ENCODE measurements at places on chromosomes 2 and 18.

DNA sequence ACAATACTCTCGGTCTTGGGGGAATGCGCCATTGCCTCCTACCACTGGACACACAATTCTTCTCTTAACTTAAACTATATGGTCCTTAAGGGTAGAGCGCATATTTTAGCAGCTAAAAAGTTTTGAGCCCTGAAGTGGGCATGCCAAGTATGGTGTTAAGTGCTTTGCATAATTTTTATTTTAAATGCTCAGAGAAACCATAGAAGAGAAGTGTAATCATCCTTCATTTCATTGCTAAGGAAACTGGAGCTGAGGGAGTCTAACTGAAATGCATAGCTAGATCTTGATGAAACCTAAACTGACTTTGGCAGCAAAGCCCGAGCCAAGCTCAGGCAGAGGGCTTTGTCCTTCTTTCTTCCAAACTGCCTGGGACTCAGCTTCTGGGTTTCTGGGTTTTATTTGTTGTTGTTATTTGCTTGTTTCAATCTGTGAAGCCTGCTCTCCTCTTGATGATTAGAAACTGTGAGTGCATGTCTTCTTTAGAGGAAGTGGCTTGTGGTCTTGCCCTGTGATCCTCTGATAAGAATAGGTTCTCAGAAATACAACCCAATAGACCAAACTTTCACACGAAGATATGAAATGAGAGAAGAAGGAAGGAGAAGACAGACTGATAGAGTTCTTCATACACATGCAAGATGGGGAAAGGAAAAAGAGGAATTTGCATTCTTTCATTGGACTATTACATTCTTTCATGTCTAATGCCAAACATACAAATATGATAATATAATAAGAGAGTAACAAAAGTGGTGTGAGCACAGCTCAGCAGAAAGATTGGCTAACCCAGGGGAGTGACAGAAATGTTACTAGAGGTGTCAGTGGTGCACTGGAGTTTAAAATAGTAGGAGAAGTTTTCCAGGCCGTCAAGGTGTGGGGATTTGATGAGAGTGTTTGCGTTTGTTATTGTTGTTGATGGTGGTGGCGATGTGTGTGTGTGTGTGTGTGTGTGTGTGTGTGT lies 7.5 kb upstream of the RNF144A start:
- DNase-seq = peak; percentile 25

- DNase-seq = peak; percentile 17
Observed at GRCh38 chr2:127220102-127220767, at the start of gene CYP27C1. Gene CYP27C1 (minus strand): TSS chr2:127220299. CDS start chr2:127220270, 29 bp downstream.

DNA sequence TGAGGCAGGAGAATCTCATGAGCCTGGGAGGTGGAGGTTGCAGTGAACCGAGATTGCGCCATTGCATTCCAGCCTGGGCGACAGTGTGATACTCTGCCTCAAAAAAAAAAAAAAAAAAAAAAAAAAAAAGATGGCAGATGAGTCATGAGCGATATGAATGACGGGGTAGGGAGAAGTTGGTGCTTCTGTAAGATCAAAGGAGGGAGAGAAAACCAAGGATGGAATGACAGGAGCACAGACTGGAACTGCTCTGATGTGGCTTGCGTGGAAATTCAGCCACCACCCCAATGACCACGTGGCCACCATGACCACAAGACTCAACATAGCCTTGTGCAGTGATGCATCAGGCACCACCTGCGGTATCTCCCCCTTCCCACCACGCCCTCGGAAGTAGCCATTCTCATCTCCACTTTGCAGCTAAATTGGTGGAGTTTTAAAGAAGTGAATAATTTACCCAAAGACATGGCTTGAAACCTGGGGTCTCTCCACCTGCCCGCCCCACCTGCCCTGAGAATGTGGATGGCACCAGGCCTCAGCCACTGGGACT lies 96.0 kb downstream of the ACKR3 start:
- DNase-seq = peak; percentile 81

DNA sequence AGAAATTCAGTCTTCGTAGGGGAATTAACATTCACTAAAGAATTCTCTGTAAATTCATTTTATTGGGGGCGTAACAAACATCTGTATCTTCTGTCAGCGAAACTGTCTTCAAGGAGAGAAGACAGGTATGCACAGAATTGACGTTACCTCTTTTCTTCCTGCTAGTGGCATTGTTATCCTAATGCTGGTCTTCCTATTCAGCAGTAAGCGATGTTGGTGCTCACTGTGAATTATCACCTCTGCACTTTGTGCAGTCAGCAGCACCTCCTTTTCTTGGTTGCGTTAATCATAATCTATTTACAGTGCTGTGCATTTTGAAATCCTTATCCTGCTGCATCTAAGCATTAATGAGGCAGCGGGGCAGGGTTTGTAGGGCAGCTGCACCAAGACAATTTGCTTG lies 362.3 kb downstream of the SLC4A3 start:
- no peak for DNase-seq

- no peak for DNase-seq
Observed at GRCh38 chr2:64122358-64122757, 21.9 kb downstream of the PELI1 start.

GRCh38 chr2:25938345-25938744 lies 44.0 kb downstream of the KIF3C start:
- DNase-seq = no peak

GRCh38 chr2:176653479-176654443 lies 384.5 kb downstream of the MTX2 start:
- DNase-seq = peak; percentile 85

DNA sequence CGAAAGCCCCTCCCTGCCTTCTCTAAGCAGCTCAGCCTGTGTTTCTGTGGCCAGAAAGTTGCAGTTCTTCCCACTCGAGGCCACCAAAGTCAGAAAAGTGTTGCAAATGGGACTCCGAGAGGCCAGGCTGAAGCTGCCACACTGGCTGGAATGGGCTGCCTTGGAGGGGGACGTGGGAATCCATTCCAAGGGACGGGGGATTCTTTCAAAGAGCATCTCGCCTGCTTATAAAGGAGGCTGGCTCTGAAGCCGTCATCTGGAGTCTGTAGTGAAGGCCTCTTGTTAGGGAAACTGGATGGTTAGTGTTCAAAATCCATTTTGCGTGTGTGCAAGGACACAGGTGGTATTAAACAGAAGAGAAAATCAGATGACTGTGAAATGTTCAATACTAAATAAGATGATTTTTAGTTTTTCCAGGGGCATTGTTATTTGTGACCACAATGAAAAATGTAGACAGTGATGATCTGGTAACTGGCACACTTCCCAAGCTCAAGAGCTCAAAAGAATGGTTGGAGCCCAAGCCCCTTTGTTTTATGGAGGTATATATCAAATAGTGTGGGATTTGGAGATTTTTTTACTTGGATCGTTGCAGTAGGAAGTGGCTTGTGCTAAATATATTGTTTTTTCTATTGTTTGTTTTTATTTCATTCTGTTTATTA lies 782 bp downstream of the FAM228B start:
- DNase-seq = peak; percentile 44

DNA sequence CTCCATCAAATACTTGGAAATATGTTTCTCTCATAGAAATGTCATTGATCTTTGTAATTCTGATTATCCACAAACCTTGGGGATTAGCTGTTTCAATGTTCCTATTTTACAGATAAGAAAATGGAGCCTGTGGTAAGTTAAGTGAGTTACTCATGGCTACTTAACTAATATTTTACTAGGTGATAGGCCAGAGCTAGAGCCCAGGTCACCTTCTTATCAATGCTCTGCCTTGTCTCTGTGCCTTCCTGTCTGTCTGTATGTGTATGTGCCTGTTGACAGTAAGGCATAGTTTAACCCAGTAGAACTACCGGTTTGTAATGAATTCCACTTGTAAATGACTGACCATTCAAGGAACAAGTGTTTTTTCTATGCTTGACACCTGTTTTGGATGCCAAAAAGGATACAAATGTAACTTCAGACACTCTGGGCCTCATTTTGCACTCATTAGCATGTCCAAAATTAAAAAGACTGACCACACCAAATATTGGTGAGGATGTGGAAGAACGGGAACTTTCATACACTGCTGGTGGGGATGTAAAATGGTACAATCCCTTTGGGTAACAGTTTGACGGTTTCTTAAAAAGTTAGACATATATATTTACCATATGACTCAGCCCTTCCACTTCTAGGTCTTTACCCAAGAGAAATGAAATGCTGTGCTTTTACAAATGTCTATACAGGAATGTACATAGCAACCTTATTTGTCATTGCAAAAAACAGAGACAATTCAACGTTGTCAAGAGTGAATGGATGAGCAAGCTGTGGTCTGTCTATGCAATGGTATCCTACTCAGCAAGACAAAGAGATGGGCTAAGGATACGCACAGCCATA lies 19.6 kb upstream of the IL1A start:
- DNase-seq = peak; percentile 42

- peak; percentile 53 for DNase-seq
Observed at GRCh38 chr2:121596221-121597080, 52.8 kb downstream of the CLASP1 start.

DNA sequence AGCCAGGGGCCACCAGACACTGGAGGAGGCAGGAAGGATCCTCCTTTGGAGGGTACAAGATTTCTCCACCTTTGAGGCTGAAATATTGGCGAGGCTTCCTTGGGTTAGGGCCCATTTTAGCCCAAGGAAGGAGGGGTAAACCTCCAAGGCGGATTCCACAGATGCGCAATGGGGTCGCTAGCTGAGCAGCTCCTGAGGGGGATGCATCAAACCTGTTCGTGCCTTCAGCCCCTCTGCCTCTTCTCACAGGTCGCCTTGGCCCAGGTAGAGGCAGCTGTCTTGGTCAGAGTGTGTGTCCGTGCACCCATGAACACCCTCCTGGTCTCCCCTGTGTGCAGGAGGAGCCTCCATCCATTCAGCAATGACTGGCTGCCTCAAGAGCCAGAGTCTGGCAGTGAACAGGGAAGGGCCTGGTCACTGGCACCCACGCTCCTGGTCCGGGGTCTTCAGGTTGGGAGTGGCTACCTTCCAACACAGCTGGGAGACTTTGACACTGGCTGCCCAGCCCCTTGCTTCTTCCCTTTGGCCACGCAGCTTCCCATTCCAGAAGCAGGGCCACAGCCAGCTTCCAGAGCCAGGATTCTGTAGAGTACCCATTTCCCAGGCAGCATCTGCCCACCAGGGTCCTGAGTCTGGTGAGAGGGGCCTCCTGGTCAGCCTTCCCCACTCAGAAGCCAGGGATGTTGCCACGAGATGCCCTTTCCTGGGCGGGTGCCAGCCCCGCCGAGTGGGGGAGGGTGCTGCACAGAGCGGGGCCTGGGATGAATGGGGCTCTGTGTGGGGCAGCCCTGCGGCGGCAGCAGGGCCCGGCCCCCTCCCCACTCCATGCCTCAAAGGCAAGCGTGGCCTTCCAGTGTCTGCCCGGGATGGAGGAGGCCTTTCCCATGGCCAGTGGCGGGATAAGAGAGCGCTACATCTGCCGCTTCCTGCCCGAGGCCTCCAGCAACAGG lies 95.8 kb upstream of the GPC1 start:
- DNase-seq = no peak

GRCh38 chr2:149314687-149315086 lies 15.7 kb upstream of the LYPD6 start:
- DNase-seq = no peak

DNA sequence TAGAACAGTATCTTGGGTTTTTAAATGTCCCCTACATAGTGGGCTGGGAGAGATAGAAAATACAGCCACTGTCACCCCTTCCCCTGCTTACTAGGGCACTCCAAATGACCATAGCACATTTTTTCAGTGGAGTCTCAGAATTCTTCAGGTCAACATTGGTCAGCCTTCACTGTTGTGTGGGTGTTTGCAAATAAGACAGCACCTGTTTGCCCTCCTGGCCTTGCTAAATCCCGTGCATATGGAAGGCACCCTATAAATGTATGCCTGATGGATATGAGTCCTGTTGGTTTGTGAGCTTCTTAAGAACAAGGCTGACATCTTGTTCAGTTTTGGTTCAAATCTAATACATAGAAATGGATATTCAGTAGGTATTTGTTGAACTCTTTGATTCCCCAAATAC lies 12.5 kb downstream of the ITGA6 start:
- no peak for DNase-seq

GRCh38 chr2:53467467-53468180 lies 300.0 kb upstream of the CHAC2 start:
- no peak for DNase-seq

DNA sequence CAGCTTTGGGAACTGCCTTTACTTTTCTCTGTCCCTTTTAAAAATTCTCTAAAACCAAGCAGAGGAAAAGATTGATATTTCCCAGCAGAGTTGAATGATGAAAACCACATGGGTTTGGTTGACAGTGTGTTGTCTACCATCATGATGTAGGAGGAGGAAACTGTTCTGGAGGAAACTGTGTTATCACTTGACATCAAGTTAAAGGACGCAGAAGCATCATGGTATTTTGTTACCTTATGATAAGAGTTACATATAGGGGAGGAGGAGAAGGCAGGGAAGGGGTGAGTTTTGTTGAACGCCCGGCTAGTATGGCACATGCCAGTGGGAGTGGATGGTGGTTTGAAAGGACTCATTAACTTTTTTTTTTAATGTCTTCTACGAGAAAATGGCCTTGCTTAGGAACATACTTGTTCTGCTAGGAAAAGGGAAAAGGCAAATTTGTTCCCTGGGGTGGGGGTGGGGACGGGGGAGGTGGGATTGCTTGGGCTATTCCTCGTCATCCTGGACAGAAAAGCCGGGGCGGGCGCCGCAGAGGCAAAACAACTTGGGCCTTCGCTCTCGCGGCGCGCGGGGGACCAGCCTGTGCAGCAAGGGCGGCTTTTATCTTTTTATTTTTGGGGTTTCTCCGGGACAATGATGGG lies 766 bp downstream of the TMEM17 start:
- DNase-seq = no peak

DNA sequence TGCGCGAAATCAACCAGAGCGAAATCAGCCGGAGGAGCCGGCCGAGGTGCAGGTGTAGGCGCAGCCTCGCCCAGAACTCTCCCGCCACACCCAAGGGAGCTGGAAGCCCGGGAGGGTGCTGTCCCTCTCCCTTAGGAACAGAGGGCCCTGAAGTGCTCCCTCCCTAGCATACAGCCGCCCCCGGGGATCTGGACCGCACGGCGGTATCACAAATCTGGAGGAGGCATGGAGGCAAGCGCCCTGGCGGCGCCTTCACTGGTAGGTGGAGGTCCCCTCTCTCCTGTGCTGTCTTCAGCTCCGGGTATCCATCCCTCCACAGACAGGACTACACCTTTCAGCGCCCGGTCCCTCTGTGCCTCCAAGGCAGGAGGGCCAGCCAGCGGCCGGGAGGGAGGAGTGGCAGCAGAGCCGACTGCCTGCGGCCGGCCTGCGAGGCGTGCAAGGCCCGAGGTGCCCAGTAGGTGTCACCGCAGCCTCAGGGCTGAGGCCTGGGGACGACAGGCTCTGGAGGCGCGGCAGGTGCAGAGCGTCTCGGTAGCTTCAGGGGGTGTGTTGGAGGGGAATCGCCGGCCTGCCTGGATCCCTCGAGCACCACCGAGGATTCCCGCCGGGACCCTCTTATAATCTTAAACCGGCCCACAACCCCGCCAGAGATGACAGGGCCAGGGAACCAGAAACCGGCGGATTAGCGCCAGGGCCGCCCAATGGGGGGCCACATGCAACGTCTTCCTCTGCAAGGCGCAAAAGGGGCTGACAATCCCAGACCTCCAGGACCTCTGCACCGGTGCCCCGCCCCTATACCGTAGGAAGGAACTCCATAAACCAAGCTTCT lies 2.8 kb downstream of the IHH start:
- DNase-seq = peak; percentile 45

GRCh38 chr18:31450409-31450808 lies 2.9 kb downstream of the DSG3 start:
- DNase-seq = no peak

- peak; percentile 68 for DNase-seq
Observed at GRCh38 chr2:27566628-27567027, 16.2 kb upstream of the ZNF512 start.

Data from A172 (cell line).